ENCODE measurements at places on chromosomes 3 and 15. TPM values are rescaled to one million over a fixed set of nuclear protein-coding genes. Genes with fewer than 3 reads are reported as not detected.
A peak's percentile ranks its signal among the peaks of the same experiment; 100 is the strongest.

The GRAMD1C gene
- polyA plus RNA-seq, result 22.1 TPM

The MED12L gene
- polyA plus RNA-seq, result 2.5 TPM

- no peak for DNase-seq
These were observed 170.4 kb upstream of the KBTBD8 start for GRCh38 chr3:66827726-66828125.

DNA sequence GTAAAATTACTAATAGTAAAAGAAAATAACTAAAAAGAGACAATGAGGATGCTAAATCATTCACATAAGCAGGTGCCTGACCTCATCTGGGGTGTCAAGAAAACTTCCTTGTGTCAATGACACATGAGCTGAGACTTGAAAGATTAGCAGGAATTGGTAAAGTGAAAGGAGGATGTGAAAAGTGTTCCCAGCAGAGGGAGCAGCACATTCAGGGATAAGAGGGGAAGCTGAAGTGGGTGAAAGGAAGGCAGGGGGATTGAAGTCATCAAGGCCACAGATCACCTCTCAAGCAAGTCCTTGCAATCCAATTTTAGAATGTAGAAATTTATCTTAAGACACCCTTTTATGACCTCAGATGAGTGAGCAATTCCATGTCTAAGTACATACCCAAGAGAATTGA, 60.2 kb upstream of the ACP3 start:
- DNase-seq, result peak; percentile 54

DNA sequence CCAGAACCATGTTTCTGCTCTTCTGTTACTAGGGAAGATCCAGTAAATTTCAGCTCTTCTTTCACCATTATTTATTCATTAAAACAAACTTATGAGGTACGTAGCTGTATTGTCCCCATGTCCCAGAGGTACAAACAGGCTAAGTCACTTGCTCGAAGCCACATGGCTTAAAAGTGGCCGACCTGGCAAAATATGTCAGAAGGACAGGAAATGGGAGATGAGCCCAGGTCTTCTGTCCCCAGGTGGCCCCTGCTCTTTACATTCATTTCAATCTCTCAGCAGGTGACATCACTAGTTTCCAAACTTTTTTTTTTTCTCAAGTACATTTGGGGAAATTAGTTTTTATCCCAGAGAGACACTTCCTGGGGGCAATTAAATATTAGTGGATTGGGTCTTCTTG, 34.1 kb upstream of the LPP start:
- no peak for DNase-seq

- no peak for DNase-seq
These were observed 126.4 kb downstream of the SHQ1 start for GRCh38 chr3:72721683-72722381.

- DNase-seq, result no peak
These were observed 45.5 kb downstream of the ZIC4 start for GRCh38 chr3:147360646-147361453.

DNA sequence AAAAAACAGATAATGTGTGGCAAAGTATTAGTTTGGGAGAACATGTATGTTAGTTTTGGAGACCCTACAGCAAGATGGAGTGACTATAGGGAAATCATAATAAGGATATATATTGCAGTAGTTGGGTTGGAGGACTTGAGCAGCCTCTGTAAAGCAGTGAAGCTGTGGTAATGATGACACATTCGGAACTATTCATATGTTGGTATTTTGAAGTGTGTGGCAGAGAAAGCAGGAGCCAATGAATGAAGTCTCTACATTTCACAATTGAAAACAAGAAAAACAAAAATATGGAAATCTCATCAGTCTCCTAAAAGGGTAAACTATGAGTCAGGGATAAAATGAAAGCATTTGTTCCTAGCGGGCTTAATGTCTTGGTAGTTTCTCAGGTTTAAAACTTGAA, 645.9 kb downstream of the OTOL1 start:
- DNase-seq, result no peak
